ENCODE measurements at places on chromosomes 11 and 22.

DNA sequence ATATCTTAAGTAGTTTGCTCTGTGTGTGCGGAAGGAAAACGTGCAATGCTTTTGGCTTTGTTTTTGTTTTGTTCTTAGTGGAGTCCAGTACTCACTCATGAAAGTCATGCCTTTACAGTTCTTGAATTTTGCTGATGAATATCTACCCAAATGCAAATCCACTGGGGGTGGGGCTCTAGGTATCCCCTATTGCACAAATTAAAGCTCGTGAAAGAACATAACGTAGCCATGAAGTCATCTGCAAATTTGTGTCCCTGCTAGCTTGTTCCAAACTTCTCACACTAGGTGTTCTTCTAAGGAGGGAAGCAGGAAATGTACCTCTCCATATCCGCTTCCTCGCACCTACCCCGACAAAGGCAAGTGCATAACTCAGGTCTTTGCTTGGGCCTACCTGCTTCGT is 118.9 kb downstream of the MICAL3 start:
- no peak for DNase-seq

GRCh38 chr22:23781065-23781464 is 5.7 kb upstream of the SMARCB1 start:
- DNase-seq = no peak

GRCh38 chr22:45144916-45145315 is 18.8 kb upstream of the NUP50 start:
- DNase-seq = no peak

DNA sequence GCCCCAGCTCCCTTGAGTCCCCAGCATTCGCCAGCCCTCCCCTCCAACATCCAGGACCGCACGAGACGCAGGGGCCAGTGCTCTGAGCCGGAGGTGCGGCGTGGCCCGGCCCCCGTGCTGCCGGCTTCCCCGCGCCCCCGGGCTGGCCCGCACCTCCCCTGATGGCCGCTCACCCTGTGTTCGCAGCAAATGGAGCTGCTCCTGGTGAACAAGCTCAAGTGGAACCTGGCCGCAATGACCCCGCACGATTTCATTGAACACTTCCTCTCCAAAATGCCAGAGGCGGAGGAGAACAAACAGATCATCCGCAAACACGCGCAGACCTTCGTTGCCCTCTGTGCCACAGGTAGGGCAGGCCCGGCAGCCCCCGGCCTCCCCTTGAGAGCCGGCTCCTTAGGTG is 2.7 kb downstream of the CCND1 start:
- DNase-seq = no peak

DNA sequence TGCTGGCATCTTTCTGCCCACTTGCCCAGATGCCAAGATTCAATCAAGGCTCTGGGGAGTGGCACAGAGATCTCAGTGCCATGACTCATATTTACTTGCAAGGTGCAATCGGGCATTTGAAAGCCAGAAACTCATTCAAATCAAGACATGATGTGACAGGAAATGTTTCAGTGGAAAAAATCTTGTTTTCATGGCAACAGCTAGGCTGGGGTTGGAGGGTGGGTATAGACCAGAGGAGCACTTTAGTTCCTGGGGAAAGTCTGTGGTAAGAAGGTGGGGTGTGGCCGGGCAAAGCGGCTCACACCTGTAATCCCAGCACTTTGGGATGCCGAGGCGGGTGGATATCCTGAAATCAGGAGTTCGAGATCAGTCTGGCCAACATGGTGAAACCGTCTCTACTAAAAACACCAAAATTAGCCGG is 1.2 kb downstream of the MAJIN start:
- DNase-seq = no peak

DNA sequence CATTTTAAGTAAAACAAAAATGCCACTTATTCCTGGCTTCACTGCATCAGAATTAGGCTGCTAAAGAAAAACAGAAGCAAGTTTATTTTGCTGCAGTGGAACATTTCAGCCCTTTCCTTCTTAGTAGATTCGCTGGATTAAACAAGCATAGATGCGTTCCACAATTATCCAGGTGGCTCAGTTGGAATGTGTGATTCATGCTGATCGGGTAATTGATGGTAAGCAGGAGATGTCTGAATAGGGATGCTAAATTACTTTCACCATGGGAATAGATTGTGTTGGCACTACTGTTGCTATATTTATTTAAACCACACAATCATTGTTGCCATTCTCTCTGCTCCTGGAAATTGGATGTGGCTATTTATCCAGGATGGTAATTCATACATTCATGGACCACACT is 440.1 kb upstream of the DDI1 start:
- no peak for DNase-seq

DNA sequence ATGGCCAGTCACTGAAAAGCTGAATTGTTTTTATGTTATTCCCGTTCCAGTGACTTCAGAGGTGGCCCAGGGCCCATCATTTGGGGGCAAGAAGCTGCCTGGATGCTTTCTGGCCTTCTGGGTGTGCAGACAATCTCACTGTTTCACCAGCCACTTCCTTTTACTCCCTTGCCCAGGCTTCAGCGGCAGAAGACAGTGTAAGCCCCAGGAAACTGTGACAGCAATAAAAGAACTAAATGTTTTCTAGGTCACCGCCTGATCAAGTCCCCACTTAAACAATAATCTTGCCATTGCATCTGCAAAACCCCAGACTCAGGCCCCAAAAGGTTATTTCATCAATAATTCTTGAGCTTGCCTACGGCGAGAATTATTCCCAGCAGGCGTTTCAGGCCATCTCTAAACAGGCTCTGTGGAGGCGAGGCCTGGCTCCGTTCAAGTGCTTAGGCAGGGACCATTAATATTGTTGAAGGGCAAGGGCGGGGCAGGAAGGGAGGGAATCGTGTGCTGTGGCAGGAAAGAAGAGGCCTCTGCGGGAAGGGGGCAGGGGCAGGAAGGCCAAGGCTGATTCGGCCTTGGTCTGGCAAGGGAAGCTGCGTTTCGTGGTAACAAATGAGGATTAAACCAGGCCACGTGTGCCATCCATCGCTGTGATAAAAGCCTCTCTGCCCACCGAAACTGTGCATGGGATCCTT is 252.3 kb downstream of the KIRREL3 start:
- DNase-seq = no peak

DNA sequence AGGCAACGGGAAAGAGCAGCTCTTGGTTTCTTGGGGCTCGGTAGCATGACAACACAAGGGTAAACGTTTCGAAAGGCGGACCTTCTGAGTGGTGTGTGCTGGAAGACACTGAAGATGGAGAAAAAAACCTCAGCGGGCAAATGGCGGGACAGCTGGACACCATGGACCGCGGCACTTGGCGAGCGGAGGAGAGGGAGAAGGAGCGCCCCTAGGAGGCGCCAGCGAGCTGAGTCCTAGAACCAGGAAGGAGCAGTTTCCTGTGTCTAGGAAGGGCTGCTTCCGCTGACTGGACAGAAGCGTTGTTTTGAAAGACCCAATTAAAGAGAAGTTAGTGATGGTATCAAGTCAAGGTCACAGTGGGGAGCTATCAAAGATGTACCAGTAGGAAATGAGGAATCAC is 44.0 kb upstream of the OPCML start:
- no peak for DNase-seq

GRCh38 chr11:38824573-38824972 is 2226.5 kb upstream of the RAG2 start:
- no peak for DNase-seq

GRCh38 chr22:48714231-48714630 is 1113.4 kb downstream of the BRD1 start:
- DNase-seq = no peak

DNA sequence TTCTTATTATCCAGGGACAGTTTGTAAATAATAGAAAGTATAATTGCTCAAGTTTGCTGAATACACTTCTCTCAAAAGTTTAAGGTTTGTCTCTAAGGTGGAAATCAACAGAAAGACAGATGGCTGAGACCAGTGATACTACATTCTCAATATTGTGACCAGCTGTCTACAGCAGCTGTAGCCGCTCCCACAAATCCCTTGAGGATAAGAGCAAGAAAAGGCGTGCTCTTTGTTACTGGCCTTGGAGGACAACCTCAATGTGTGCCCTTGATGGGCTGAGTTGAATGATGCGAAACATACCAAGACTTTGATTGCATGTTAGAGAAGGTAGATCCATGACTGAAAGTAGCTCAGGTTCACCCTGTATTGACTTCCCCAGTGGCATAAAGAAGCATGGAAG is 6.1 kb downstream of the OR6M1 start:
- DNase-seq = no peak

- DNase-seq = peak; percentile 32
Measured at GRCh38 chr22:27238935-27239510, 562.5 kb downstream of the MN1 start.

DNA sequence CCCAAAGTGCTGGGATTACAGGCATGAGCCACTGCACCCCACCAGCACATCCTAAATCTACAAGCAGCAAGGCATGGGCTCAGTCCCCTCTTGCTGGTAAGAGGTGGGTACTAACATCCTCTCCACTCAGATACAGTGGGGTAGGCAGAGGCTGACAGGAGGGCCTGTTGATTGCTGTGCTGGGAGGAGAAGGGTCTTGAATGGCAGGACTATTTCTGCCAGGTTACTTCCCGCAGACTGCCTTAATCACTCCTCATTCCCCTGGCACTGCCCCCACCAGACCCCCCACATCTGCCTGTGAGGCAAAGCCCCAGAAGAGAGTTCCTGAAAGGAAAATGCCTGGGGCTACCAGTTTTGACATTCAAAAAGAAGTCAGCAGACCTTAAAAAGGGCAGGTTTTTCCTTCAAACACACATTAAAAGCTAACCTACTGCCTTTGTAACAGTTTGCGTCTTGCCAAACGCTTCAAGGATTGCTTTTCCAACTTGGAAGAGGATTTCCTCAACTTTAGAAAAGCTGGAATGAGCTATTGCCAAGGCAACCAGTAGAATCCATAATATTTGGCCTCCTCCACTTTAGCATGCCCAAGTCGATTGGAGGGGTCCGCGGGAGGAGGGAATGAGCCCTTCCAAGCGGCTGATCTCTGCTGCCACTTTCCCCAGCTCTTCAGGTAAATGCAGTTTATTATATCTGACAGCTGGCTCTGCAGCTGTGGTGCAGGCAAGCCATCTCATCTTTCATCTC is 62.0 kb downstream of the FDX1 start:
- no peak for DNase-seq

DNA sequence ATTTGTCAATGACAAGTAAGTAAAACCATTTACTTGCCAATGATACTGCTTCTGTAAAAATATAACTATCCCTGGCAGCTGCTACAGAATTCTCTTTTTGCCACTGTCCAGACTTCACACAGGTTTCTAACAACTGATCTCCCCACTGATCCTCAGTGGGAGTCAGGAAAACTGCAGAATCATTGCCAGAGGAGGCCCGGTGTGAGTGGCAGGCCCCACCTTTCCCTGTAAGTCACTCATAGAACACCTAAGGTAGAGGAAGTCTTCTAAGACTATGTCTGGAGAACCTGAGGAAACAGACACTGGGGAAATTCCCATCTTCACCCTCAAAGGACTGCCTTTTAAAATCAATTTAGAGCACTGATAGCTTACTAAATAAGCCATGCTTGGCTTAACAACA is 66.3 kb downstream of the ZC3H12C start:
- DNase-seq = no peak

- no peak for DNase-seq
Measured at GRCh38 chr11:75563501-75563977, 1.5 kb downstream of the SERPINH1 start.

DNA sequence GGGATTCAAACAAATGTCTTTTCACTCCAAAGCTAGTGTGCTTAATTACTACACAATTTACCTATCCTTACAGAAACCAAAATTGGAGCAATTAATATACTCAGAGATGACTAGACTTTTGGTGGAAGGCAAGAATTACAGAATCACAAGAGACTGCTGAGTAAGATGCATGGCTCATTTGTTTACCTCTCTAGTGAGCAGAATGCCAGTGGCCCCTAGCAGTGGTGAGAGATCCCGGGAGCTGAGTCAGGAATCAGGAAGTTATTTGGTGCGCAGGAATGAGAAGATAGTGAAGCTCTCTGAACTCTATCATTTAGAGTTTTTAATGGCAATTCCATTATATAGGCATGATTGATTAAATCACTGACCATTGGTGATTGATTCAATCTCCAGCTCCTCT is 188.9 kb upstream of the SESN3 start:
- DNase-seq = no peak

DNA sequence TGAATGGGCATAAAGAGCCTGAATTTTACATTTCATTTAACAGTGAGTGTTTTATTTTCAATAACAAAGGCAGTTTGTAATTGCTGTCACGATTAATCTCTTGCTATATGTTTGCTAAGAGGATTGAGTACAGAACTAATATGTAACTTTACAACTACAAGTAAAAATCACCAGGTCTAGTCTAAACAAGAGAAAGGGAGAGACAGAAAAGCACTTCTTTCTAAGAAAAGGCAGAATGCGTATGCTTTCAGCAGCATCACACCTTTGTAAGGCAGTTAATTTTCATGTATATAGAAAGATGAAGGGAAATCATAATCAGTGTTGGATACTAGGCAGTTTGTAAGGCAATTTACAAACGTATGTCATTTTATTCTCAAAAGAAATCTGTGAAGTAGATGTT is 169.8 kb downstream of the NELL1 start:
- no peak for DNase-seq

DNA sequence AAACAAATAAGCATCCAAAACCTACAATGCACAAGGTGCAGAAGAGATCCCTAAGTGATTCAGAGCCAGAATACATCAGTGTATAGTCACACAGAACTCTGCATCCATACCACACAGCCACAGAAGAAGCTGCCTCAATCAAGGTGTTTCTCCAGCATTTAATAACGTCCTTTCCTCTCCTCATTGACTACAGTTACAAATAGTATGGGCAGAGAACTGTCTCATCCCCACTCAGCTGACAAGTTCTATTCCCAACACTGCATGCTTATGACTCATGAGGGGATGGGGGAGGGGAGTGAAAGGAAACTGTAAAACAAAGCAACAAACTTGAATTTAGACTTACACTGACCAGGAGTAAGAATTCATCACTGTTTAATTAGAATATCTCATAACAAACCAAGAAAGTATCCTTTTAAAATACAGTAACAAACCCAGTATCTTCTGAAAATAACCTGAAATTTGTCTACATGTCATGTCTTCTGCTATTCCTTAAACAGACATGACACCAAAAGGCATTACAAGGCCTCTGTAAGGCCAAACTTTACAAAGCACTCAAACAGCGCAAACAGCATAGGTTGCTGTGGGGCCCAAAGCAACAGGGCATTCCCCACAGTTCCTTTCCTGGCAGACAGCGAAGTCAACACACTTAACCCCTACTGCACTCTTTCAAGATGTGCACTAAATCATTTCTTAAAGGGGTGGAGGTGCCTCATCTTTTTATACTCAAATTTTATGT is 29.3 kb downstream of the CELF1 start:
- no peak for DNase-seq
